ENCODE measurements at places on chromosomes 11 and 22. TPM values are rescaled to one million over a fixed set of nuclear protein-coding genes. Genes with fewer than 3 reads are reported as not detected.

Gene UCP2
- 86.2 TPM for total RNA-seq

Gene MS4A18
- total RNA-seq = not detected

Gene ATG13
- total RNA-seq = 52.9 TPM

Gene ALX4
- not detected for total RNA-seq

Gene LMO2
- 3.3 TPM for total RNA-seq

Gene PLEKHA7
- 37.5 TPM for total RNA-seq

Gene FGF4
- not detected for total RNA-seq

Gene CYB5R3
- 136 TPM for total RNA-seq

Gene GLYAT
- total RNA-seq = not detected

Gene RIMBP3C
- total RNA-seq = not detected

Gene TMEM121B
- total RNA-seq = 0.06 TPM

- no peak for DNase-seq
Observed at GRCh38 chr11:58575377-58576020, at the start of gene LPXN. Gene LPXN, minus strand, starts transcription at chr11:58575856. Its CDS starts 84 bp downstream, at chr11:58575772.

DNA sequence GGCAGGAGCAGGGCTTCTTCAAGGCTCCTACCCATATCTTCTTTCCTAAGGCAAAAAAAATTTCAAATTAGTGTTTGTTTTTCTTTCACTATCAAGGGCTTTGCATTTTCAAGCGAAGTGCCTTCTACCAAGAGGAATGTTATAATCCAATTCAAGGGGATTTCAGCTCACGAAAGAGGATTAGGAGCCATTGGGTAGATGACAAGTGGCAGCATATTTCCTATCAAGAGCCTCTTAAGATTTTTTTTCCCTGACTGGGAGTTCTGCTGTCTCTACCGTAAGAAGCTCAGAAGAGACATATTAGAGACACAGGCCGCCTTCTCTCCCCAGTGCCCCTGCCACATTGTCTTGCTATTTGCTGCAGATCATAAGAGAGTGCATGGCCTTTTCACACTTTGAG is 55.9 kb upstream of the BMAL1 start:
- no peak for DNase-seq

DNA sequence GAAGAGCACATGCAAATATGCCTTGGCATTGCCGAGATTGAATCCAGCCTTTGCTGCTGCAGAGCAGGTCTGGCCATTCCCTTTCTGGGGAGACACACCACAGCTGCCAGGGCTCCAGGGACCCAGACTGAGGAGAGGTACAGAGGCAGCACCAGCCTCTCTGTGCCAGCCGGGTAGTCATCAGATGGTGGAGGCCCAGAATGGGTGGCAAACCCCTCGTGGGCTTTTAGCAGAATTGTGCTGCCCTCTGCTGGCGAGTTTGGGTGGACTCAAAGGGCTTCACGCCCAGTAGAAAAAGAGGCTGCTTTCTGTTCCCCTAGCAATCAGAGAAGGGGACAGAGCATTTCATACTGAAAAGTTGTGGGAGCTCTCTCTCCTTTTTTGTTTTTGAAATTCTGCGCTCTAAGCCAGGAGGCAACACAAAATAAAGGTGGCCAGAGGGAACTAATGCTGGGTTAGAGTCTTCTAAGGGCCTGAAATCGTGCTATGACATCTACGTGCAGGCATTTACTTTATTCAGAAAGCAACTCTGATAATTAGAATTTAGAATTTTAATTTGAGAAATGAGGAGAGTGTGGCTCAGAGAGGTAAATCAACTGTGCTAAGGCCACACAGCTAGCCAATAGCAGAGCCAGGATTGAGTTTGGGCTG is 158.8 kb upstream of the NAV2 start:
- DNase-seq = no peak

- DNase-seq = no peak
Observed at GRCh38 chr22:36757668-36758211, 18.2 kb downstream of the IFT27 start.

DNA sequence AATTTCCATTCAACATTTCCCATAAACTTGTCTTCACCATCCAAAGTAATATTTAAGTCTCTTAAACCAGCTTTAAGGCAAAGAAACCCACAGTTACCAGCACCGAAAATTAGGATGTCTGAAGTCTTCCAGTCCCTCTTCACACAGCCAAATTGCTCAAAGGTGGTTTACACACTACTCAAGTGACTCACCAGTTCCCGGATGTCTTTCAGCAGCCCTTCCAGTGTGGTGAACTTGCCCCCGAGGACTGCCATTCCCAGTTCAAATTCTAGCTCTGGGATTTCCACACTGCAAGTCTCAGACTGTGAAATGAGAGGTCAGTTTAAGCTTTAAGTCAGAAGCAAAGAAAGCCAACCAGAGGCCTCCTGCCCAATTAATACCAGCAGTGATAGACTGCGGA is 5.1 kb downstream of the ZPR1 start:
- no peak for DNase-seq

GRCh38 chr11:31870609-31871309 is 59.6 kb upstream of the PAX6 start:
- no peak for DNase-seq

- no peak for DNase-seq
Observed at GRCh38 chr11:30147293-30147692, 83.5 kb upstream of the FSHB start.

DNA sequence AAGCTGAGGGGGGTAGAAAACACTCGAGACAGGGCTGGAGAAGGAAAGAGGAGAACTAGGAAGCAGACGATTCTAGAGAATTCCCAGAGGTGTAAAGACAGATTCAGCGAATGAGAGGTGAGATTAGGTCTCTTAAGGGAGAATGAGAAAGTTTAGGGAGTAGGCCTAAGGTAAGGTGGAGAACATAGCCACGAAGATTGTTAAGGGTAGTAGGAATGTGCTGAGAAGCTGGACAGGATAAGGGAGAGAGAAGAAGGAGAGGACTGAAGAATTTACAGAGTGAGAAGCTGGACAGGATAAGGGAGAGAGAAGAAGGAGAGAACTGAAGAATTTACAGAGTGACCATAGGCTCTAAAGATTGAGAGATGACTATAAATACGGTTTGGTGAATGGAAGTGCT is 908 bp downstream of the PPME1 start:
- DNase-seq = no peak

DNA sequence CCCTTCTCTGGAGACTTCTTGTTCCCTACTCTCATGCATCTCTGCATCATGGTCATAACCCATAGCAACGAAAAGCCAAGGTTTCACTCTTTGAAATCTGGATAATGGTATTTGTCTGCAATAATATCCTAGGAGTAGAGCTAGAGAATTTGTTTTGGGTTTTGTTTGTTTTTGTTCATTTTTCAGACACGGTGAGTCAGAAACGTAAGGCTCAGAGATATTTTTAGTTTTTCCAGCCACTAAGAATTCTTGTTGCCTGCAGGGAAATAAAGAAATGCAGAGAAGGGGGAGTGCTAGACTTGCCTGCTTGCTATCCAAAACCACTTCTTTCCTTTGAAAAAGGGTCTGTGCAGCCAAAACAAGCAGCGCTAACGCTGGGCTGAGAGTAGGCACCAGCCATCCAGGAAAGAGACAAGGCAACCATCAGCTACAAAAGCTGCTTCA is 26.0 kb downstream of the POU2AF3 start:
- no peak for DNase-seq

GRCh38 chr22:35598396-35598710 is 18.8 kb downstream of the MB start:
- no peak for DNase-seq

- no peak for DNase-seq
Observed at GRCh38 chr11:67437809-67438157, 301 bp upstream of the PTPRCAP start.

- no peak for DNase-seq
Observed at GRCh38 chr22:46072110-46072881, 78.0 kb upstream of the PPARA start.

DNA sequence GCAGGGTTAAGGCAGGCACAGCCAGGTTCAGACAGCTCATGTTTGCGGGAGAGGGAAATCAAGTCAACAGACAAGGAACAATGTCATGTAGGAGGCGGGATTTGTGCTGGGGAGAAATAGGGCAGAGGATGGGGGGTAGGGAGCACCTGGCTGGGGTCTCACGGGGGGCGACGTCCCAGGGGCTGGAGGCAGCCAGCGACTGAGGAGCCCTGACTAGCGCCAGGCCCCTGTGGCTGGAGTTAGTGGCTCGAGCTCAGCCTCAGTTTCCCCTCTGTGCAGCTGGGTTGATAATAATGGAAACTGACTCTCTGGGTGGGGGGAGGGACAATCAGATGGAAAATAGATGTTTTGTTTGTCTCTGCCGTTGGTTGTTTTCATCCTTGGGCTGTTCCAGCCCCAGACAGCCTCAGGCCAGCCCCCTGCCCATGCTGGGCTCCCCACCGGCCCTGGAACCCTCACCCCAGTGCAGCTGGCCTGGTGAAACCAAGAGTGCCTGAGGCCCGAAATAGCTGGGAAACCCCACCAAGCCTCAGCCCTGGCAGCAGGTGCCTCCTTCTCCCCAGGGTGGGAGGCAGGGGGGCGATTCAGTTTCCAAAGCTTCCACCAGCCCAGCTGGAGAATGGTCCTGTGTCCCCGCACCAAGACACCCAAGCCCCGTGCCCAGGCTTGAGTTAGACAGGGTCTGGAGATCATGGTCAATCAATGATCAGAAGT is 44.1 kb downstream of the IGLL5 start:
- no peak for DNase-seq

DNA sequence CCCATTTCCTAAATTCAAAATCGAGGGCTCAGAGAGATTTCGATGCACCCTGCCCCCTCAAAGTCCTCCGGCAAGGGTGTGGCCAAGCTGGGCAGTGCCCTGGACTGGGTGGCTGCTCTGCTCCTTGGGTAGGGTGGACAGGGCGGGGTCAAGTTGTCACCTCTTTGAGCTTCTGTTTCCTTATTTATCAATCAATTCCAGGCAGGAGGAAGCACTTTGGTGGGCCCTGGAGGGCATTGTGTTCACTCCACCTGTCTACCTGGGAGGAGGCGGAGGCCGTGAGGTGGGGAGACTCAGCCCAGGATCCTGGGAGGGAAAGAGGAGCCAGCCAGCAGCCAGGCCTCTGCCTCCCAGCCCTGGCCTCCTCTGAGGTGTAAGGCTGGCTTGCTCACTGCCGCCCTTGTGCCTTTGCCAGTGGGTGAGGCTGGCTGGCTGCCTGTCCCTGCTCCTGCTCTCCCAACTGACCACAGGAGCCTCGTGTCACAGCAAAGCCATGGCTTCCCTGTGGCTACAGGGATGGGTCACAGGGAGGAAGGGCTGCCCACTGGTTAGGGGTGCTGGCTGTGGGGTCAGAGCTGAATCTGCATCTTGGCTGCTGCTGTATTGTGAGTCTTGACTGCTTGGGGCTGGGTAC is 25.5 kb upstream of the SHISAL1 start:
- no peak for DNase-seq

DNA sequence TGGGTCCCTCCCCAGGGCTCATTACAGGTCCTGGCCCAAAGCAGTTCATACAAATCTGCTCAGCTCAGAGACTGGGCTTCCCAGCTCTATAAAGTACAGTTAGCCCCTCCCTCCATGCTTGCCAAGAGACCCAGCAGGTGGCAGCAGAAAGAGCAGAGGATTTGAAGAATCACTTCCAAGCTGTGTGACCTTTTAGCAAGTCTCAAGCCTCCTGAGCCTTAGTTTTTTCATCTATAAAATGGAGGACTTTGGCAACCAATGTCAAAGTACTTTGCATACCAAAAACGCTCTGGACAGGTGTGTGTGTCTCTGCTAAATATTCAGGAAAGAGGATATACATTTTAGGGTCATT is 26.6 kb downstream of the RELT start:
- DNase-seq = no peak

DNA sequence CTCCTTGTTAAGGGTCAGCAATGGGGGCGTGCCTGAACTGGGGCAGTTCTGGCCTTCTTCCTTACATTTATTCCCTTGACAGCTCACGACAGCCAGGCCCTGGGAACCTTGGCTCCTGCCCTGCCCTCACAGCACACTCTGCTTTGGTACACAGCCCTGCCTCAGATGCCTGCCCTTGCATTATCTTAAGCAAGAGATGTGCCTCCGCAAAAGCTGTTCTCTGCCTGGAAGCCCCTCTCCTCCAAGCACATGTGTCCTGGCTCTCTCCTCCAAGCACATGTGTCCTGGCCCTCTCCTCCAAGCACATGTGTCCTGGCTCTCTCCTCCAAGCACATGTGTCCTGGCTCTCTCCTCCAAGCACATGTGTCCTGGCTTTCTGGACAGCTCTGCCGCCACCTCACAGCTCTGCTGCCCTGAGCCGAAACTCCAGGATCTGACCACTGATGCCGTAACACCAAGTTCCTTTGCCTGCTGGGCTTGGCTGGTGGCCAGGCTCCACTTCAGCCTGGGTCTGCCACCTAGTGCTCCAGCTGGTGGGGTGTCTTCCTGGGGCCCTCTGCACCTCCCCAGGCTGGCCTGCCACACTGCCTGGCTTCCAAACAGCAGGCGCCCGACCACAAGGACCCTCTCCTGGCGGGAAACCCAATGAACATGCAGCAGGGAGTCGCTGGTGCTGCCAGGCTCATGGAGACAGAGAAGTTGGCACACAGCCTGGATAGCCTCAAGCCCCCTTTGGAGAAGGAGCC is 53.0 kb downstream of the SCUBE1 start:
- DNase-seq = no peak

GRCh38 chr11:126307706-126308105 is 3.8 kb downstream of the DCPS start:
- no peak for DNase-seq

GRCh38 chr11:35376613-35377012 is 42.7 kb downstream of the SLC1A2 start:
- no peak for DNase-seq

DNA sequence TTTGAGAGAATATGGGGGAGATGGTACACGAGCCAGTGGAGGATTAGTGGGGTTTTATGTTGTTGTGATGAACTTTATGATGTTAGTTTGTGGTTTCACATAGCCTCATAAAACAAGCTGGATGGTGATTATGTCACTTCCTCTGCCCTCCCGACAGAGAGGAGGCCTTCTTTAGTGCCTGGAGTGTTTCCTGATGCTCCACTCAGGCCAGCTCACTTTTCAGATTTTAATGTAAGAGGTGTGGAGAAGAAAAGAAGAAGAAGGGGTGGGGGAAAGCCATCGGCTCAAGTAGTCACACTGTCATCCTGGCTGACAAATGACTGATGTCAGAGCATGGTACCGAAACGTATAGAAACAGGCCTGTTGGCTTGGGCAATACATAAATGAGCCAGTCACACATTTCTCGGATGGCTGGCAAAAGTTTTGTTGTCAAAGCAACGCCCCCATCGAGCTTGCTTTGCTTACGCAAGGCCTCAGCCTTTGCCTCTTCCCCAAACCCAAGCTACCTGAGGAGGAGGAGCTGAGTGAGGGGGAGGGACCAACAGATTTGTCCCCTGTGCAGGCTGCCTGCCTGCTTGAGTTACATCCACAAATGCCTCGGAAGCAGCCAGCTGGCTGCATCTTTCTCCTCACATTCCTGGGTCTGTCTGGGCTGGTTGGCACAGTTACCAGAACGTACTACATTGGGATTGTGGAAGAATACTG is at the start of gene HEPHL1:
HEPHL1 (plus strand) TSS at position 578 of the 705 bp plus-strand sequence; CDS start at position 593, 15 bp downstream.
- DNase-seq = no peak

All from epithelial cell of proximal tubule (primary cell).